ENCODE measurements at places on chromosomes 1 and 21.

DNA sequence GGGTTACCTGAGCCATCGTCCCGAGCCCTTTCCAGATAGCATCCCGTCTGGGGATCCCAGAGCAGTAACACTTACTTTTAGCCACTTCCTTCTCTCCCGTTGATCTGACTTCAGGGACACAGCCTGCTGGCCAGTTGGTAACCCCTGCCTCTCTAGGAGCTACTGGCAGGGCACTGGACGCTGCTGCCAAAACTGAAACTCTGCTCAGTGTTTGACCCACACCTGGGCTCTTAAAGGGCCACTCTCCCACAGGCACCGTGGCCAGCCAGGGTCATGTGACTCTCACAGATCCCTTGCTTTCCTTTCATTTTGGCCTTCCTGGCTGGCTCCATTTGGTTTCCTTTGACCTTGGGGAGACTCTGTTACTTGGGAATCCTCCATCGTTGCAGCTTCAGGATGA is at the start of gene PIGR:
Gene PIGR, minus strand, starts transcription at position 206 of the 400 bp plus-strand sequence. CDS start 5,935 bp downstream, outside the sequence.
- no peak for DNase-seq

DNA sequence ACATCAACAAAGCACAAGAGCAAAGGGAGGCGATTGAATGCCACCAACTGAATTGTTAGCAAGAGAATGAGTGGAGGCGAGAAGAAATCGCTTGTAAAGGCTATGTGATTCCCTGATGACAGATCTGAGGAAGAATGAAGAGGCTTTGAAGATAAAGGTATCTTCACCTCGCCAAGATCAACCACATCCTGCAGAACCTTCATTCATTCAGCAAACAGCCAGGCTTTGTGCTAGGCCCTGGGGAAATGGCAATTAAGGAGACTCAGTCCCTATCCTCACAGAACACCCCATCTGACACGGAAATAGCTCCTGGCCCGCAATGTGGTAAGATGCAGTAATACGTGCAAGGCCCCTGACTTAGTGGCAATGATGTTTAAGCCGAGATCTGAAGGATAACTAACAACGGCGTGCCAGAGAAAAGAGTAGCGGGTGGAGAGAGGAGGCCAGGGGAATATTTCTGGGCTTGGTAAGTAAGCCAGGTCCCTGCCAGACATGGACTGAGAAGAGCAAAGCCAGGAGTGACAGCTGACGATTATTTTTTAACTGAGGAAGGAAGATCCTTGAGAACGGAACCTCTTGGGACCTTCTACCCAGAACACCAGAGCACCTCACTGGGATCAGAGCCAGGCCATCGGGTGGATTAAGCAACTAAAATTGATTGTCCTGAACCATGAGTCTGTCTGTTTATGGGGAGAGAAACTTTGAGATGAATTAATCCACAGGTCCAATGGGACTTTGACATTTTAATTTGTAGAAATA is 4.6 kb upstream of the VSIG8 start:
- no peak for DNase-seq

DNA sequence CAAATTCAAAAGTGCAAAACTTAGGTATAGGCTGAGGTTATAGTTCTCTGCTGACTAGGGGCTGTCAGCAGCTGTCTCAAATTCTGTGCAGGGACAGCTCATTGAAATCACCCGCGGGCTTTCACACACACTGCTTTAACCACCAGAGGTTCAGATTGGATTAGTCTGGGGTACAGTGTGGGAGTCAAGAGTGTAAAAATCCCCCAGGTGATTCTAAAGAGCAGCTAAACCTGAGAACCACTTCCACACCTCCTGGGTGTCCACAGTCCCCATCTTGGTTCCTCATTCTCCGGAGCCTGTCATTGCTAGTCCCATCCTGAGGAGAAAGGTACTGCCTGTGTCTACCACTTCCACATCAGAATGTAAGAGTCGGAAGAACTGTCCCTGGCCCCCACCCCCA is 9.9 kb upstream of the TDRD10 start:
- no peak for DNase-seq

GRCh38 chr1:8182034-8182761 is 135.7 kb upstream of the SLC45A1 start:
- DNase-seq: no peak

- DNase-seq: no peak
Measured at GRCh38 chr1:78511334-78511733, 20.6 kb downstream of the PTGFR start.

DNA sequence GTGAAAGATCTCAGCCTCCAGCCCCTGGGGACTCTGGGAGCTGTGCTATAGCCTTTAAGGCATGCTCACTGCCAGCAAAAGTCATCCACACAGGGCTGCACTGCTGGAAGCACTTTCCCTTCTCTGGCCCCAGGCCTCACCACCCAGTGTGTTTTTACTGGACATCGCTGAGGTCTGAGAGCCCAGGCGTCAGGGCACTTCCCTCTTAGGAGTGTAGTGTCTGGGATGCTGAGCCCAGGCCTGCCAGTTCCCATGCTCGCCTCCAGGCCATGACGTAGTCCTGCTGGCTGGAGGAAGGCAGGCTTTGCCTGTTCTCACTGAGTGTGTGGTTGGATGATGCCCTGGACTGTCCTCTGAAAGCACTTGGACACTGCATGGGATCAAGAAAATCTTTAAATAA is 101.2 kb downstream of the GDAP2 start:
- DNase-seq: no peak

- DNase-seq: no peak
Measured at GRCh38 chr1:84069236-84069845, 70.4 kb upstream of the TTLL7 start.

DNA sequence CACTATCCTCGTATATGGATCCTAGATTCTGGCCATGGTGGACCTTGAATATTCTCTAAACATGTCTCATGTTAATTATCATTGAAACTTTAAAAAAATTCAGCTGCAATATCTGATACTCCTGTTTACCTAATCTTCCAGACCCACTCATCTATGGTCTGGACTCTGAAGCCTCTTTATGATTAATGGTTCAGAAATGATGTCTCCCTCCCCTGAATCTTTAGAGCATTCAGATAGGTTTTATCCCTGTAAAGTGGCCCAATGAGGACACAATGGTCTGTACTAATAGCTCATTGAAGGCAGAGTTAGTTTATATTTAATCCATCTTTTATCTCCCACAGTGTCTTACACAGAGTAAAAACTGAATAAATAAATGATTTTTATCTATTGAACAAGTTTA is 53.0 kb upstream of the DUSP10 start:
- no peak for DNase-seq

DNA sequence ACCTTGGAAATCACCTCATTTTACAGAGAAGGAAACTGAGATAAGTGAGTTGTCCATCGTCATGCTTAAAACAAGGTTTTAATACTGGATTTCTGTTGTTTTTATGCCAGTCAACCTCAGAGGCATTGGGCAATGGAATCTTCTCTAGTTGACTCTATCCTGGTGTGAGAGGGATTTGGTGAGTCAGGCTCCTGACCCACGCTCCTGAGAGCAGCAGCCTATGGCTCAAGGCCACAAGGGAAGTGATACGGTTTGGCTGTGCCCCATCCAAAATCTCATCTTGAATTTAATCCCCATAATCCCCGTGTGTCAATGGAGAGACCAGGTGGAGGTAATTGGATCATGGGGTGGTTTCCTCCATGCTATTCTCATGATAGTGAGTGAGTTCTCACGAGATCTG is 90.1 kb downstream of the TLR5 start:
- DNase-seq: no peak

- no peak for DNase-seq
Measured at GRCh38 chr21:33966324-33966949, 50.8 kb upstream of the ATP5PO start.

DNA sequence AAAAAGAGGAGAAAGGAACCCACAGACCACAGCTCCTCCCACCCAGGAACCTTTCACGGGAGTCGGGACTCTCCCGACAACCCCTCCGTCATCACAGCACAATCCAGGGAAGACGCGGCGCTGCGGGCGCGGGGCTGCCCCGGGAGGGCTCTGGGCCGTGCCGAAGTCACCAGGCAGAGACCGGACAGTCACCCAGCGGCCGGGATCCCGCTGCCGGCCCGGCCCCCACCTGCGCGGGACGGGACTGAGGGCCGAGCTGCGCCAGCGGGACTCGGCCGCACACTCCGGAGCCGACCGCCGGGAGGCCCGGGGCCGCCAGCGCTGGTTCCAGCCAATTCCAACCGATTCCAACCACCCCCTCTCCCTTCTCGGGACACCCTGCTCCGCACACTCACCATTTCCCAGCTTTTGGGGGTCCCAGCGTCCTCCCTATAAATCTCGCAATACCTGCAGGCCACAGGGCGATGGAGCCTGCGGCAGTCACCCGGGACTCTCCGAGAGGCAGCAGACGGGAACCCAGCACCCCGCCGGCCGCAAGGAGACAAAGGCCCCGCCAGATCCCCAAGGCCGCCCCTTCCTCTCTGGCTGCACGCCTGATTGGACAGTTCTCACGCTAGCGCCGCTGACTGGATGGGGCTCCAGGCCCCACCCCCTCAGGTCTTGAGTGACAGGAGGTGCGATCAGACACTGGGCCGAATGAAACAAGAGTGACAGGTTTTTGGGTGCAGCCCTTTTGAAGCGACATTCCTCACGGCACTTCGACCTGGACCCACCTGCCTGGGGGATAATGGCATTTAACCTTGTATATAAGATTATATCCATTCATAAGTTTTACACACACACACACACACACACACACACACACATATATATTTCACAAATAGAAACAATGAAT is at the start of gene ZNF695:
Gene ZNF695, minus strand, starts transcription at position 547 of the 895 bp plus-strand sequence. Its CDS starts 149 bp downstream, at position 398.
- peak; percentile 54 for DNase-seq

GRCh38 chr1:51190961-51191360 is 45.1 kb upstream of the RNF11 start:
- DNase-seq: no peak

DNA sequence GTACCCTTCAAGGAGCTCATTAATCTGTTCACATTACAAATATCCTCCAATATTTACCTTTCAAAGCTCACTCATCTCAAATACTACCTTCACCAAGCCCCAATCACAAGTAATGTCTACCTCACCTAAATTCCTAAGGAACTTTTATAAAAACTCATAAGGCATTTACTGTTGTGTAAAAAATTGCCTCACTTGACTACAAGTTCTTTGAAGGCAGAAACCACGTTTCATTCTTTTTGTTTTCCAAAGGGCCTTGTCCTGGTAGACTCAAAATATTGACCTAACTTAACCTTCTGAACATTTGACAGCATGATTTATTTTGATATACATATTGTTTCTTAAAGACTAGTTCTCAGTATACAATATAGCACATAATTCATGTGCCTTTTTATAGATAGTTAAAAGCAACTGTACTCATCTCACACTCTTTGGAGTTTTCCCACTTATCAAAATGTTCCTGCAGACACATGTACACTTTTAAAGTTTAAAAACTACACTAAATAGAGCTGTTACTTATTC is 2.5 kb downstream of the USP33 start:
- no peak for DNase-seq

- DNase-seq: no peak
Measured at GRCh38 chr1:169753549-169753948, 19.7 kb upstream of the SELE start.

All from activated CD4-positive, alpha-beta T cell treated with anti-CD3 and anti-CD28 coated beads, Interleukin-2, amount 50 U/mL, for 48 hours (primary cell).